ENCODE measurements at places on chromosomes 3 and 15. TPM values are rescaled to one million over a fixed set of nuclear protein-coding genes. Genes with fewer than 3 reads are reported as not detected.
A peak's percentile ranks its signal among the peaks of the same experiment; 100 is the strongest.

GRCh38 chr3:126378341-126378751 lies 16.4 kb upstream of the CFAP100 start:
- no peak overlapping the region for H3K27ac ChIP-seq
- no peak overlapping the region for H3K4me3 ChIP-seq
- H3K4me1 ChIP-seq, result no peaks in the 10 kb centered on the region
- H3K36me3 ChIP-seq, result no peaks in the 10 kb centered on the region

DNA sequence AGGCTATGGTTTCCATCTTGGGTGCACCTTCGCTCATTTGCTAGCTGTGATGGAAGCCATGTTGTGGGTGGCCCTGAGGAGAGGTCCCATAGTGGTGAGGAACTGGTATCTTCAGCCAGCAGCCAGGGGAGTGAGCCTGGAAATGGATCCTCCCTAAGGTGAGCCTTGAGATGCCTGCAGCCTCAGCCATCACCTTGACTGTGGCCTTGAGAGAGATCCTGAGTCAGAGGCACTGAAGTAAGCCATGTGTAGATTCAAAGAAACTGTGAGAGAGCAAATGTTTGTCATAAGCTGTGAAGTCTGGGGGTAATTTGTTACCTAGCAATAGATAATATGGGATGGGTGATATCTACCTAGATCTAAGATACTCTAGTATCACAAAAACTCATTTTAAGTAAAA lies 105.3 kb downstream of the SNRK start:
- H3K4me1 ChIP-seq, result peaks cover 41% of the 10 kb centered on the region
- peaks cover 6% of the 10 kb centered on the region for H3K36me3 ChIP-seq
- H3K4me3 ChIP-seq, result no peak overlapping the region

The NDN gene
- total RNA-seq, result 2.9 TPM

DNA sequence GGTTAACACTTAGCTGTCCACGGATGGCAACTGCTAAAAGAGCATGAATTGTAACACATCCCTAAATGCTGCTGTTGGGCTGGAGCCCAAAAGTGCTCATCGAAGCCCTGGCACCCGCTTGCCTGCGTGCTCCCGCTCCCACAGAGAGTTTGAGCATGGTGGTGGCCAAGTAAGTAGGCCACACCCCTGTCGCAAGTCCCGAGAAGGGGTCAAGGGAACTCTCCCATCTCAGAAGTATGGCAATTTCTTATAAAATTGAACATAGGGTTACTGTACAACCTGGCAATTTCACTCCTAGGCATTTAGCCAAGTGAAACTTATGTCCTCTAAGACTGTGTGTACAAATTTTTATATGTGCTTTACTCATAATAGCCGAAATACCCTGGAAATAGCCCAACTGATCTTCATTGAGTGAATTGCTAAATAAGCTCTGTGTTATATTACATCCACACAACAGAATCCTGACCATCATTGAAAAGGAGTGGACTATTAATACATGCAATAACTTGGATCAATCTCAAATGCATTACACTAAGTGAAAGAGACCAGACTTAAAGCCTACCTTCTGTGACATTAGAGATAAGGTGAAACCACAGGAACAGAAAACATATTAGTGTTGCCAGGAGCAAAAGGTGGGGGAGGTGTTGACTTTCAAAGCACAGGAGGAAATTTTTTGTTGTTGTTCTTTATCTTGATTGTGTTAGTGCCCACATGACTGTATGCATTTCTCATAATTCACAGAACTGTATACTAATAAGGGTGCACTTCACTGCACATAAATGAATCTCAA lies 1.5 kb upstream of the GCSAM start:
- peak overlapping the region; percentile 78 for H3K27ac ChIP-seq
- no peak overlapping the region for H3K4me3 ChIP-seq
- H3K36me3 ChIP-seq, result peaks cover 13% of the 10 kb centered on the region
- H3K27me3 ChIP-seq, result no peaks in the 10 kb centered on the region
- peaks cover 69% of the 10 kb centered on the region for H3K4me1 ChIP-seq
- peak; percentile 25 for DNase-seq

Data from activated CD4-positive, alpha-beta T cell treated with anti-CD3 and anti-CD28 coated beads, Interleukin-2, amount 10 ng/mL, durations not matched to agents 7 days and 5 days (primary cell).